ENCODE measurements at places on chromosomes 1 and 21.

GRCh38 chr1:115182012-115182715, 92.9 kb upstream of the TSPAN2 start:
- DNase-seq: no peak

DNA sequence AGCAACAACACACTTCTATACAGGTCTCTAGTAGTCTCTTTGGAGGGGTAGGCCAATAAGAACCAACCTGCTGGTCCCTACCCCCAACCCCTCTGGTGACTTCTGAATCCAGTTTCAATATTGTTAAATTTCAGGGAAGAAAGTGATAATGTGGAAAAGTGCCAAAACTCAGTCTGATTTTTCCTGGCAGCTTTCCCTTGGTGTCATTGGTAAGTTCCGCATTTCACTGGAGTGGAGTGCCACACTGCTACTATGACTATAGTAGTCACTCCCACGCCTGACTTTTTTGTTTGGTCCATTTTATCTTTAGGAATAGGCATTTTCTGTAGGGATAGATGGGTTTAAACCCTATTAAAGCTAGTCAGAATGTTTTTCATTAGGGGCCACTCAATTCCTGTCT, 5.7 kb upstream of the ARID1A start:
- no peak for DNase-seq

- DNase-seq: no peak
Measured at GRCh38 chr1:210696709-210697108, 368.0 kb downstream of the HHAT start.

GRCh38 chr21:42286416-42286815, 28.8 kb downstream of the TFF3 start:
- DNase-seq: no peak

DNA sequence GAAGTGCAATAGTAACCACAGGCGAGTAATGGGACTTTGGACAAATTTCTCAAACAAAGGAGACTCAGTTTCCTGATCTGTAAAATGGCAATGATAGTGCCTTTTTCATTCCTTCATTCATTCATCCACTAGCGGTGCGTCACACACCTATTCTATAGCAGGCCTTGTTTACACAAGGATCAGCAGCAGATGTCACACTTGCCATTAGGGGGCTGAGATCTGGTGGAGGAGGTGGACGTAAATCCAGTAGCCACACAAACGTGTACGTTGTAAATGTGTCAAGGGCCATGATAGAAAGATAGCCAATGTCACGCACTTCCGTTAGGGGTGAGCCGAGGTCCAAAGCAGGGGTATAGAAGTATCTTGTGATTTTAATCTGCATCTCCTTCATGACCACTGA, 34.2 kb downstream of the SERINC2 start:
- no peak for DNase-seq

DNA sequence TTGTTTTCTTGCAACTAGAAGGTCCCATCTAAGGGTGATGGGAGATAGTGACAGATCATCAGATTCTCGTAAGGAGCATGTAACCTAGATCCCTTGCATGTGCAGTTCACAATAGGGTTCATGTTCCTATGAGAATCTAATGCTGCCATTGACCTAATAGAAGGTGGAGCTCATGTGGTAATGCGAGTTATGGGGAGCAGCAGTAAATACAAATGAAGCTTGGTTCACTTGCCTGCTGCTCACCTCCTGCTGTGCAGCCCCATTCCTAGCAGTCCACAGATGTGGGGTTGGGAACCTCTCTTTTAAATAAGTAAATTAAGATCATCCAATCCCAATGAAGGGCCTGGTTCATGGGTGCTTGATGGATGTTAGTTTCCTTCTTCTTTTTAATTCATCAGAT, 148.7 kb upstream of the ATP1B1 start:
- no peak for DNase-seq

DNA sequence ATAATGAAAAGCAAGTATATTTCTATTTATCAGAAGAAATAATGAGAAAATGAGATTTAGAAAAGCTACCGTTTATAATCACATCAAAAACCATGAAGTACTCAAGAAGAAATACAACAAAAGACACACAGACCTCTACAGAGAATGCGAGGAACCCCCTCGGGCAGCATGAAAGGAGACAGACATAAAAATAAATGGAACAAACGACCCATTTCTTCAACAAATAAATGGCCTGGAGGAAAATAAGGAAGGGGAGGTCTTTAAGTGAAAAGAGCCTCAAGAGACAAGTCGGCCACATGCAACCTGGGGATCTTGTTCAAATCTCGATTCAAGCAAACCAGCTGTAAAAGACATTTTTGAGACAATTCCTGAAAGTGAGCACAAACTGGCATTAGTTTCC, 6.0 kb downstream of the CFAP74 start:
- no peak for DNase-seq

DNA sequence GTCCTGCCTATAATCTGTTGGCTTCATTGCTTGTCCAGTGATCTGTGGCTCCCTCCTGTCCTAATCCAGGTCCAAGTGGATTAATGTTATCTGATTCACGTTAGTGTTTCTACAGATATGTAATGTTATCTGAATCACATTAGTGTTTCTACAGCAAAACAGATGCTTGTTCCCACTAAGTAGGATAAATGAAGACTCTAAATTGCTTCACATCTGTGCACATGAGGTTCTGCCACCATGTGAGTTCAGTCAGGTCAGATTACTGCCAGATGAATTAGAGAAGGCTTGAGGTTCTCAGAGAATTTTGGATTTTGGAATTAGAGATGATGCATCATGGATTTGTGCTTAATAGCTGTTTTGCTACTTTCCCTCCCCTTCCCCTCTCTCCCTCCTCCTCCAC, 13.2 kb downstream of the DISC1 start:
- no peak for DNase-seq

- no peak for DNase-seq
Measured at GRCh38 chr1:104699433-104699832, 949.7 kb downstream of the AMY1C start.

GRCh38 chr1:52080014-52080415, 23.9 kb downstream of the BTF3L4 start:
- DNase-seq: no peak

GRCh38 chr1:156889802-156890580, 3.5 kb upstream of the PEAR1 start:
- DNase-seq: peak; percentile 90

GRCh38 chr1:65321879-65322278, 12.5 kb downstream of the DNAJC6 start:
- DNase-seq: no peak

GRCh38 chr1:87867626-87868025, 538.9 kb downstream of the LMO4 start:
- no peak for DNase-seq

- no peak for DNase-seq
Measured at GRCh38 chr1:54362881-54363340, 43.3 kb downstream of the SSBP3 start.

- no peak for DNase-seq
Measured at GRCh38 chr1:192914092-192914491, 105.3 kb downstream of the RGS2 start.

DNA sequence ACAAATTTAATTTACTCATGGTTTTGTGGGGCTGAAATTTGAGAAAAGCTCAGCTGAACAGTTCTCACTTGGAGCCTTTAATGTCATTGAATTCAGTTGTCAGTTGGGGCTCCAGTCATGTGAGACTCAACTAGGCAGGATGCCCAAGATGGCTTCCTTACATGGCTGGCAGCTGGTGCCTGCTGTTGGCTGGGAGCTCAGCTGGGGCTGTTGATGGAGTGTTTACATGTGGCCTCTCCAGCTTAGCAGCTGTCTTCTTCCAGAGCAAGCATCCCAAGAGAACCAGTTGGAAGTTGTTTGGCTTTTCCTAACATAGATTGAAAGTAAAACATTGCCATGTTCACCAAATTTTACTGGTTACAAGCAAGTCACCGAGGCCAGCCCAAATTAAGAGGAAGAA, 81.8 kb upstream of the KCNA3 start:
- no peak for DNase-seq

DNA sequence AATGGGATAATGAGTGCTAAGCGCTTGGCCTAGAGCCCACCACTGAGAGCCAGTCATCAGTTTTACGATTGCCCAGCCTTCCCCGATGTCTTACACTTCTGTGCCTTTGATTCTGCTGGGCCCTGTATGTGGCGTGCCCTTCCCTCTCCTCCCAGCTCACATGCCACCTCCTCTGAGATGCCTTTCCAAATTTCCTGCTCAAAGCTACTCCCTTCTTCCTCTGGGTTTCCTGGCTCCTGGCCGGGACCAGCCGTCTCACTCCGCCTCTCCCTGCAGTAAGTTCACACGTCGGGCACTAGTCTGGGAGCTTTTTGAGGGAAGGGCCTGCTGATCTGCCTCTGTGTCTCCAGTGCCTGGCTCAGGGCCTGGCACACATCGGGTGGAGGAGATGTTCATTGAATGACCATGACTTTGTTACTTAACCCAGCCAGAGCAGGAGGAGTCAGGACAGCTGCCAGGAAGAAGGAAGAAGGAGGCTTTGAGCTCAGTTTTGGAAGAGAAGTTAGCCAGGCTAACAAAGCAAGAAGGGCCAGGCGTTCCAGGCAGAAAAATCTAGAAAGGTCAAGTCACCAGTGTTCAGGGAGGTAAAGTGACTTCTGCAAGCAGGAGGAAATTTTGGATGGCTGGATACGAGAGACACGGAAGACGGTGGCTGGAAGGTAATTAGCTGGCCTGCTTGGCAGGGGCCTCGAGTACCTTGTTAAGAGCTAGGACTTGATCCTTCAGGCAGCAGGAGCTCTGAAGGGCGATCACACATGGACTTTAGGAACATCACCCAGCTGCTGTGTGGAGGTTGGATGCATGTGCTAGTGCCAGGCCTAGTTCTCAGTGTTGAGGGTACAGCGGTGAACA, 63.6 kb downstream of the EPHB2 start:
- no peak for DNase-seq

DNA sequence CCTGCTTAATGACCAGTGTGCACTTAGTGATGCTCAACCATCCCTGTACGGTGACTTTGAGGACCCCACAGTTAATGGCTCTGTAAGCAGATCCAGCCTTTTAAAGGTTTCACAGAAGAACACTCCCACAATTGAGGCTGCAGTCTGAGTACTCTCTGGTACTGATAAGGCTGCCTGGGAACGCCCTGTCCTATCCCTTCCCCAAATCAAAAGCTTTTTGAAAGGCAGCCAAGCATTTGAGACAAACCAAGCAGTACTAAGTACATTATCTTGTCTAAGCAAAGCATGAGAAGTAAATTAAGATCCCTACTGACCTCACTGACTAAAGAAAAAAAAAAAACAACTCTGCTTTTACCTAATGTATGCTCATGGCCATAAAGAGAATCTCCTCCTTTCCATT, 60.7 kb downstream of the SH3GLB1 start:
- no peak for DNase-seq

DNA sequence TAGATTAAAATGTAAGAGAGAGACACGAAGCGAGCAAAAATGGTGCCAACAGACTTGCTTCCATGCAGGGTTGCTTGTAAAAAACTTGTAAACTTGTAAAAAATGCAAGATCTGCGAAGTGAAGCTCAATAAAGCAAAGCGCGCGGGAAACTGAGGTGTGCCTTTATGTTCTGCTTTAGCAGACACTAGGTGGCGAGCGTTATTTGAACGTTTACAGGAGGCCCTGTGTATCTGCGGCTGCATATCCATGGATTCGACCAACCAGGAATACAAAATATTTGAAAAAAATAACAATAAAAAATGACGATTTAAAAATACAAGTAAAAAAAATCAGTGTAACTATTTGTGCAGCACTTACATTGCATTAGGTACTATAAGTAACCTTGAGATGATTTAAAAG, 1.5 kb downstream of the UBE2G2 start:
- no peak for DNase-seq

DNA sequence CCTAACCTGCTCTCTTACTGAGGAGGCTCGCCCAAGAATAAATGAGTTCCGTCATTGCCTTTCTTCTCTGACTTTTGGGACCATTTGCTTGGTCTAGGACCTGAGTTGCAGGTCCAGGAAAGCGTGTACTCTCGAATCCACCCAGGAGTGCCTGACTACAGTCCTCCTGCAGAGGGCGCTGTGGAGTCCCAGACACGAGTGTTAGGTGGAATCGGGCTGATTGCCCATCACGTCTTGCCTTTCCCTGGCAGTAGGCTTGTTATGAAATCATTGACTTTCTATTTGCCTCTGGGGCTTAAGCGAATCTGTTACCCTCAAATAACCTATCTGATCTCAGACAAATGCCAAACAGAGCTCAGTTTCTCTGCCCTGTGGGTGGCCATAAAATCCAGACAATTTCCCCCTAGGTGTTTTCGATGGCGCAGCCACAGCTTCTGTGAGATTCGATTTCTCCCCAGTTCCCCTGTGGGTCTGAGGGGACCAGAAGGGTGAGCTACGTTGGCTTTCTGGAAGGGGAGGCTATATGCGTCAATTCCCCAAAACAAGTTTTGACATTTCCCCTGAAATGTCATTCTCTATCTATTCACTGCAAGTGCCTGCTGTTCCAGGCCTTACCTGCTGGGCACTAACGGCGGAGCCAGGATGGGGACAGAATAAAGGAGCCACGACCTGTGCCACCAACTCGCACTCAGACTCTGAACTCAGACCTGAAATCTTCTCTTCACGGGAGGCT, at the start of gene IL20:
TSS of gene IL20 (plus strand) at position 685 of the 733 bp plus-strand sequence. CDS start 230 bp downstream, outside the sequence.
- peak; percentile 84 for DNase-seq

GRCh38 chr1:239428120-239428710, 41.8 kb downstream of the CHRM3 start:
- DNase-seq: no peak

- DNase-seq: no peak
Measured at GRCh38 chr1:33965086-33965485, 101.2 kb downstream of the HMGB4 start.

DNA sequence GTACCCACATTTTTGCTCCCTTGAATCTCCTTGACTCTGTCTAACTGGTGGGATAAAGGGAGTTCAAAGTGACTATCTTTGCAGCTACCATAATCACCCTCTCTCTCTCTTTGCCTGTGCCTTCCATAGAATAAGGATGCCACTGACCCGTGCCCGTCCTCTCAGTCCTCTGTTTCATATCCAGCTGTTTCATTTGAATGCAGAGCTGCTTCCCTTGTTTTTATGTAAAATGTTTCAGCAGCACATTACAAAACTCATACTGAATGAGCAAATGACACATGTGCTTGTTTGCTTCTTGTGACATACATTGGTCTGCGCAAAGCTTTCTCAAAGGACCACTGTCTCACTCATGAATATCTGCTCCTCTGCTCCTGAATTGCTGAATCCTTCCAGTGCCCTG, 38.4 kb downstream of the CDC42 start:
- DNase-seq: no peak

DNA sequence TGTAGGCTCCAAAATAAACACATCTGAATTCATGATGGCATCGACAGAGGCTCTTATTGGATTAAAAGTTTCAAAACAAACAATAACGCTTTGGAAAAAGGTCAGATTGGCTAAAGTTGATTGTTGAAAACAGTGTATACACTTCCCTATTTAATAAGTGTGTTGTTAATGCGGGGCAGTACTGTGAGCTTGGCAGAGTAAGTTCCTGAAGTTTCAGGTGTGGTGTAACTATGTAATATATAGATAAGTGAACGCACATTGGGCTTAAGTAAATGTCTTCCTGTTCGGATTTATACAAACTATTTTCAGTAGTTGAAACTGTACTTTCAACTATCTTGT, 810 bp downstream of the ZBTB37 start:
- DNase-seq: no peak

DNA sequence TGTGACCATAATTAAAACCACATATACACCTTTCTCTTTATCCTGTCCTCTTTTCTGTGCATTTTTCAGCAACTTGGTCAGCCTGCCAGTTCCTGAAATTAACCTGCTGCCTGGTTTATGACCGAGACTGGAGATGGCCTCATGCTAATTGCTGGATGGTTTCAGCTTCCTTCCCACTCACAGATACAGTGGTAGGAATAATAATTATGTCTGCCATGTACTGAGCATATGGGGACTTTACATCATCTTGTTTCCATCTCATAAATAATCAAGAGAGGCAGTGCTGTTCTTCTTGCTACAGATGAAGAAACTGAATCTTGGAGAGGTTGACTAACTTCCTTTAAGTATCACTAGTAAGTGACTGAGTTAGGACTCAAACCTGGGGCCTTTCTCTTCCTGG, 148.2 kb downstream of the NOS1AP start:
- no peak for DNase-seq
